ENCODE measurements at places on chromosomes 3 and 15. TPM values are rescaled to one million over a fixed set of nuclear protein-coding genes. Genes with fewer than 3 reads are reported as not detected.

The TNNC1 gene
- 1.5 TPM for polyA plus RNA-seq

The CSK gene
- 67.7 TPM for polyA plus RNA-seq

The SMAD6 gene
- polyA plus RNA-seq, result not detected

The CMC1 gene
- 28.9 TPM for polyA plus RNA-seq

The SEMA5B gene
- polyA plus RNA-seq, result not detected

The HDC gene
- polyA plus RNA-seq, result not detected

The CCDC39 gene
- polyA plus RNA-seq, result not detected

The ZNF662 gene
- 0.15 TPM for polyA plus RNA-seq

The ZBED2 gene
- polyA plus RNA-seq, result 1.8 TPM

The OXTR gene
- not detected for polyA plus RNA-seq

The CPNE9 gene
- polyA plus RNA-seq, result 0.67 TPM

The CMTM8 gene
- polyA plus RNA-seq, result 11.8 TPM

The KIAA1143 gene
- 28.4 TPM for polyA plus RNA-seq

The SLC51A gene
- 1.4 TPM for polyA plus RNA-seq

Measured in naive thymus-derived CD4-positive, alpha-beta T cell (primary cell).